ENCODE measurements at places on chromosomes 3 and 15. TPM values are rescaled to one million over a fixed set of nuclear protein-coding genes. Genes with fewer than 3 reads are reported as not detected.

GRCh38 chr3:114880078-114880477 lies 267.0 kb downstream of the ZBTB20 start:
- no peak for DNase-seq

GRCh38 chr15:68143129-68143528 lies 62.0 kb downstream of the CALML4 start:
- DNase-seq = no peak

DNA sequence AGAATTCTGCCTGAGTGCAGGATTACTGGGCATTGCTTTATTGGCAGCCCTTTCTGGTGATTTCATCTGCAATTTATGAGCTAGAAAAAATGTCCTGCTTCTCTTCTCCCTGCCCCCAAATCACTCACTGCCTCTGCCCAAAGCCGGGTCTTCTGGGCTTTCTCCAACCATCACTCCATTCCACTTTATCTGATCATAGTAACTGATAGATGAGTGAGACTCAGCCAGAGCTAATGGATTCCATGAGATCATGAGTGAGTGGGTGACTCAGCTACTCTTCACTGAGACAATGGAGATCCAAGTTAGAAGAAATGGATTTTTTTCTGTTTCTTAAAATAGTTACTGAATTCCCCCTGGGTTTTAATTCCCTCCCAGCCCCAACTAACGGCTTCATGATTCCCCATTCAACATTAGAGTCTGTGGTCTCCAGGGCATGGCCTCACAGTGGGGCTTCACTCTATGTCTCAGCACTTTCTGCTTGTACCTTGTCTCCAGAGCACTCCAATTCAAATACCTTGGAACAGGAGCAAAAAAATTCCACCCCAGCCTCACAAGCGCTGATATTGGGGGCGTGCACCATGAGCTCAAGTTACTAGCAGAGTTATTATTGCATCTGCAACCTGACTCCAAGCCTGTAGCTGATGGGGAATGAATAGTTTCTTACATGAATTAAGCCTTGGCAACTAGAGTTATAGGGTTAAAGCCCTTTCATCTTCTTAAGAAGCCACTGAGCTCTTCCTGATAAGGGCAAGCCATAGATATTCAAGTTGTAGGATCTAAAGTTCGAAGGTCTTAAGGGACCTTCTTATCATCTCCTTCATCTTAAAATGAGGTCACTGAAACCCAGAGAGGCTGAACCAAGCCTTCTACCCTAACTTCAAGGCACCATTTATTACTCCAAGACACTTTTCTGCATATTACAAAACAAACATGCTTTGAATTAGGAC lies 85.9 kb downstream of the AGBL1 start:
- DNase-seq = peak; percentile 71

Gene ASB14
- polyA plus RNA-seq = 0.97 TPM

Gene PIGB
- 8.0 TPM for polyA plus RNA-seq

DNA sequence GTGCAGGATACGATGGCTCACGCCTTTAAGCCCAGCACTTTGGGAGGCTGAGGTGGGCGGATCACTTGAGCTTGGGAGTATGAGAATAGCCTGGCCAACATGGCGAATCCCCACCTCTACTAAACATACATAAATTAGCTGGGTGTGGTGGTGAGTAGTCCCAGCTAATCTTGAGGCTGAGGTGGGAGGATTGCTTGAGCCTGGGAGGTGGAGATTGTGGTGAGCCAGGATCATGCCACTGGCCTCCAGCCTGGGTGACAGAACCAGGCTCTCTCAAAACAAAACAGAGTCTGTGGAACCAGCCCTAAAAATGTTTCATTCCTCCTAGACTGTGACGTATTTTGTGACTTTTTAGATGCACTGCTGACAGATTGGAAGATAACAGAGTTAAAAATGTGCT lies 34.3 kb upstream of the RAD51 start:
- no peak for DNase-seq

DNA sequence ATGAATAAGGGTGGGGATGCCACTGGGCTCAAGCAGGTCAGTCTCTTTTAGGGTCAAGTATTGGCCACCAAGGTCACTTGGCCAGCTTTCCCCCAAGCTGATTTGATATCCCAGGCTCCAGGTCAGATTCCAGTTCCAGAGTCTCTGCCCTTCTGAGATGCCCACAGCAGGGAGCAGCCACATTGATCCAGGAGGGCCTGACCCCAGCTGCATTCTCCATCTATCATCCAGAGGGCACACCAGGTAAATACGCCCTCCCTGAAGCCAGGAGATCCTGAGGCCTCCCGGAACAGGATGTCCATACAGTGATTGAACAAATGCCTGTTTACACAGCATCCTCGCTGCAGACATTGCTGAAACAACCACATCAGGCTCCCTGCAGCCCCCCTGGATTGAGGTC lies 264.6 kb upstream of the TLE3 start:
- DNase-seq = no peak

Gene ZDHHC19
- not detected for polyA plus RNA-seq

Gene ADIPOQ
- 0.29 TPM for polyA plus RNA-seq

- DNase-seq = no peak
These were observed 41.3 kb upstream of the ROBO2 start for GRCh38 chr3:76998555-76998954.

GRCh38 chr15:57297163-57297593 lies 79.1 kb upstream of the CGNL1 start:
- no peak for DNase-seq

DNA sequence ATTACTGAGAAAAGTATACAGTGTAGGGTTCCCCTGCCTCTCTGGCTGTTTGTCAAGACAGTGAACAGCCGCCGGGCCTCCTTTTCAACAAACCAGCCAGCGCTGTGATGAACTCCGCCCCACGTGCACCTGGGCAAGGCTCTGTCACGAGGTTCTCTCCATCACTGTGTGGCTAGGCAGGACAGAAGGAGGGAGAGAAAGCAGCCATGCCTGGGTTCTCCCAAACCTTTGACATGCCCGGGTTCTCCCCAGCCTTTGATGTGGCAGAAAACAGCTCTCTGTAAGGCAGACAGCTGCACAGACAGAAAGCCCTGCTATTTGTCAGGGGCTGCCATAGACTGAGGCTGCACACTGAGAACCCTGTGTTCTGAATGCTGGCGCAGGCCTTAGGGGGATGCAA lies 101.4 kb upstream of the TRPM1 start:
- no peak for DNase-seq

DNA sequence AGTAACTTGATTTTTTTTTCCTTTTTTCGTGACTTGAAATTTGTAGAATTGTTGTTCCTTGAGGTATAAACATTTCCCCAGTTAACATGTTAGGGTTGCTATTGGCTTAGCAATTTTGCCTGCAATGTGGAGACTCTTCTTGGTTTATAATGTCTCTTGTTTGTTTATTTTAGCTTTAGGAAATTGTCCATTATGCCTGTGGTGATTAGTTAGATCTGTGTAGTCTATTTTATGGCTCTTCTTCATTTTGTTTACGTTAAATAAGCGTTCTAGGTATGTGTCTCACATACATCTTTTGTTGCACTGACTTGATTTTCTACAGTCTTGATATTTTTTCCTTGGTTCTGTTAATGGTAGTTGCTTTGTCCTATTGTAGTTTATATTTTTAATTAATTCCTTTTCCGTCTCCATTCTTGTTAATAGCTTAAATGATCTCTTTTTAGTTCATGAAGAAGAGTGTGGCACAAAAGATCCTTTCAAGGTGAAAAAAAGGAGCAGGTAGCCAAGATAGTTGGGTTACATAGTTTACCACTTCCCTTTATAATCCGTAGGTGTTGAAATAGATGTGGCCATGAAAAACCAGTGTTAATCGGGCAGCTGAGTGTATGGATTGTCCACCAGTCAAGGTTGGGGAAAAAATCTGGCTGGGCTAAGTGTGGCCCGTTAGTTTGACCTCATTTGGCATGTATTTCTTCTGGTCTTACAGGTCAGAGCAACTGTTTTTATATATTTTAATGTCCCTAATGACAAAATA lies 12.1 kb downstream of the IQGAP1 start:
- no peak for DNase-seq

Gene FANCD2
- polyA plus RNA-seq = 7.0 TPM

GRCh38 chr3:100175637-100176280 lies 61.5 kb upstream of the FILIP1L start:
- DNase-seq = no peak

Gene ATP13A5
- 0.79 TPM for polyA plus RNA-seq

DNA sequence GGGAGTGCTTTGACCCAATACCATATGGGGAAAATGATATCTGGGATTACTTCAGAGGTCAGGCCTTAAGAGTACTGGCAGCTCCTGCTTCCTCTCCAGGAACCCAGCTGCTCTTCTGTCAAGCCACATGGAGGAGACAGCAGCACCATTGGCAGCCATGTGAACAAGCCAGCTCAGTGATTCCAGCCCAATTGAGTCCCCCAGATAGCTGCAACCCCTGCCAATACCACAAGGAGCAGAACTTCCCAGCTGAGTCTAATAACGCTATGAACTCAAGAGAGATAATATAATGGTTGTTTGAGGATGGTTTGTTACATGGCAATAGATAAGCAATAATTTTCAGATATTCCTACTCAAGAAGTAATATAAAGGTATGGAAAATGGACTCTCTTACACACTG lies 126.8 kb upstream of the CPNE4 start:
- no peak for DNase-seq

DNA sequence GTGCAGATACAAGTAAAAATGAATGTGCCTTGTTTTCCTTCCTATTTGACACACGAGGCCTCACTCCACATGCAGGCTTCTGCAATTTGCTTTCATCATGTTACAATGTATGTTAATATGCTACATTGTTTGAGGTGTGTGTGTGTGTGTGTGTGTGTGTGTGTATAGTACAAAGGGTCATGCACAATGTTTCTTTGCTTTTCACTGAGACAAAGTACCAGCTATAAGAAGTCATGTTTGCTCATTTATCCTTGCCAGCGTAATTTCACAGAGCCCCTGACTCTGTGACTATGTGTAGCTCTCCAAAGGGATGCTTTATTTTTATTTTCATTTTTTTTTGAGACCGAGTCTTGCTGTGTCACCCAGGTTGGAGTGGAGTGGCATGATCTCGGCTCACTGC lies 38.0 kb upstream of the NEDD4 start:
- no peak for DNase-seq

DNA sequence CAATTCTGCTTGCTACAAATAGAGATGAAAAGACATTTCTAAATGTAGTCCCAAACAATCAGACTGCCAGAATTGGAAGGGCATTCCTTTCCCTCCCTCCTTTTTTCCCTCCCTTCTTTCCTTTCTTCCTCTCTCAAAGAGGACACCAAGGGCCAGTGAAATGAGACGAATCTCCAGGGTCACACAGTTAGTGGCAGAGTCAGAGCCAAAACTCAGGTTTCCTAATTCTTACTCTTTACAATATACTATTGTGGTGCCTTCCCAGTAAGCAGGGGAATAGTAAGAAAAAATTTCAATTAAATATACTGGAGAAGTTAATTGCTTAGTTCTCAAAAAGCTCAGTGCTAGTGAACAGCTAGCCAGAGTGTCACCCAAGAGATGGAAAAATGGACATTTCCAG lies 33.0 kb upstream of the DCP1A start:
- DNase-seq = no peak

- DNase-seq = peak; percentile 74
These were observed 498.1 kb upstream of the RGMA start for GRCh38 chr15:93587059-93587521.

- DNase-seq = no peak
These were observed 81.8 kb downstream of the IL20RB start for GRCh38 chr3:137039570-137039969.

GRCh38 chr3:183218826-183219225 lies 34.2 kb upstream of the B3GNT5 start:
- DNase-seq = no peak

DNA sequence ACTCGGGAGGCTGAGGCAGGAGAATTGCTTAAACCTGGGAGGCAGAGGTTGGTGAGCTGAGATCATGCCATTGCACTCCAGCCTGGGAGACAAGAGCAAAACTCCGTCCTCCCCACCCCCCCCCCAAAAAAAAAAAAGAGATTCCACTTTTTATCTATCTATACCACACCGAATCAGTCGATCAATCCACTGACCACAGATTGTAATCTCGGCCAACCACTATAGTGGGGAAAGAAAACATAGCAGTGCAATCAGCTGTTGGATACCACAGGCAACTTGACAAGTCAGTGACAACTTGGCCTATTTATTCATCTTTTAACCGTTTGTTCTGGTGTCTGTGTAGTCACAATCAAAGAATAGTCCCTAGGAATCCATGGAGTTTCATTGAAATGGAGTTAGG lies 299.2 kb downstream of the FHIT start:
- no peak for DNase-seq

DNA sequence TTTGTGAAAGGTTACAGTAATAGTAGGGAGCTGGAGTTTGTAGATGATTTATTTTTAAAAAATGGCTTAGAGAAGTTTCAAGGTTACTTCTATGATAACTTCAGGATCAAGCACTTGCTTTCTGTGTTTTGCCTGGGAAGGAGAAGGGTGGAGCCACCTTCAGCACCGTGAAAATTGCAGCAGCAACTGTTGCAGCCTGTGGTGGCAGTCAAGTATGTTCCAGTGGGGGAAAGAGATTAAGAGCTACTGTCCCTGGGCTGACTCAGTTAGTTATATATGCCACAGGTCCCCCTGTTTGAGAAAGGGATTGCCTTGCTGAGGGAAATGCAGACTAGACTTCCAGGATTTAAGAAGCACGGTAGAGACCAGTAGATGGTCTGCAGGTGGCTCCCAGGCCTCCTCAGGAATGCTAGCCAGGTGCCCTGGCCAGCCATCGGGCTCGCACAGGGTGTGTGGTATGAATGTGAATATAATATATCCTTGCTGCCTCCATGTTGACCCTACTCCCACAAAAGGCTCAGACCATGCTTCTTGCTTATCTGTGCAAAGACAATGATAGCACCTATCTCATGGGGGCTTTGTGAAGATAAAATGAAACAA lies 389.5 kb downstream of the CACNA2D3 start:
- no peak for DNase-seq

Gene CSNK1G1
- polyA plus RNA-seq = 12.2 TPM

- no peak for DNase-seq
These were observed 198.0 kb downstream of the PDE8A start for GRCh38 chr15:85179700-85180099.

DNA sequence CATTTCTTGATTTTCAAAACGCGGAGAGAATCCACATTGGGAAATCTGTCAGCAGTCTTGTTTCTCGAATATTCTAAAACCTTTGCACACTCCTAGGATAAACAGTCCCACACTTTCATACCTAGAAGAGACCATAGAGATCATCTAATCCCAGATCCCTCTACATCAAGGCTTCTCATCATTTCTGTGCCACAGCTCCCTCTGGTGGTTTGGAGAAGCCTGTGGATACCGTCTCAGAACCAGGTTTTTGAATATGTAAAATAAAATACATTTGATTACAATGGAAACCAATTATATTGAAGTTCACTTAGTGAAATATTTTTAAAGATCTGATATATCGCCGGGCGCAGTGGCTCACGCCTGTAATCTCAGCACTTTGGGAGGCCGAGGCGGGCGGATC lies 211.9 kb upstream of the GOLGA6L4 start:
- no peak for DNase-seq

DNA sequence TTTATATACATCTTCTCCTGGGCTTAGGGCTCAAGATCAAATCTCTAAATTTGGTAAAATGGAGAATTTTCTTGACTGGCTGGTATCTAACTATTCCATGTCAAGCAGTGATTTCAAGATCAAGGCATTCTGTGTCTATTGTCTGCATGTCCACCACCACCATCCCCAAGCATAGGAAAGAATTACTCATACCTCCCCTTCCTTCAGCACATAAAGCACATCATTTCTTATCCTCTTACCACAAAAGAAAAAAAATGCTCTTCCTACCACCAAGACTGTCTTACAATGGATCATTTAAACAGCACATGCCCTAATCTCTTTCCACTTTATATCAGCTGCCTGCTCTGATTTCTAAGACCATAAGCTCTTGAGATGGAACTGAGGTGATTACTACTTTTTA lies 470.5 kb upstream of the THBS1 start:
- DNase-seq = no peak

Gene SNTN
- not detected for polyA plus RNA-seq

Data from muscle of back (tissue), 13 donors.